ENCODE measurements at places on chromosomes 2 and 18. TPM values are rescaled to one million over a fixed set of nuclear protein-coding genes. Genes with fewer than 3 reads are reported as not detected.

- H3K36me3 ChIP-seq: peaks cover 14% of the 10 kb centered on the region
- H3K4me1 ChIP-seq: peaks cover 5% of the 10 kb centered on the region
- no peak overlapping the region for H3K27ac ChIP-seq
- no peak for DNase-seq
- no peaks in the 10 kb centered on the region for H3K27me3 ChIP-seq
These were observed 46.3 kb downstream of the NOP58 start for GRCh38 chr2:202311823-202312388.

- no peak overlapping the region for H3K27ac ChIP-seq
- H3K4me1 ChIP-seq: no peaks in the 10 kb centered on the region
- DNase-seq: no peak
These were observed 49.6 kb downstream of the ZEB2 start for GRCh38 chr2:144470334-144470733.

DNA sequence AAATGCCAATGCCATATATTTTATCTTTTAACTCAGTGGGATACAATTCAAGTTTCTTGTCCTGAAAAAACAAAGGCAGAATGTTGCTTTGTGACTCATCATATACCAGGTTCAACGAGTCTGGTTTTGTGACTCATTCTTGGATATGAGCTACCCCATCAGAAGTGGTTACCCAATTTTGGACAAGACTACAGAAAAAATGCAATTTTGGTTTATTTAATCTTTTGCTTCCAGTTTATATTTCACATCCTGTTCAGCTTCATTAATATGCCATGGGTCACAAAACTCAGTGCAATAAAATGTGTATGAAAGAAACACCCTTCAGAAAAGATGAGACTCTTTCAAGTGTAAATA lies 25.0 kb downstream of the FN1 start:
- no peak overlapping the region for H3K4me3 ChIP-seq
- H3K36me3 ChIP-seq: peaks cover 58% of the 10 kb centered on the region
- peak overlapping the region; percentile 66 for H3K27ac ChIP-seq
- peaks cover 26% of the 10 kb centered on the region for H3K4me1 ChIP-seq

DNA sequence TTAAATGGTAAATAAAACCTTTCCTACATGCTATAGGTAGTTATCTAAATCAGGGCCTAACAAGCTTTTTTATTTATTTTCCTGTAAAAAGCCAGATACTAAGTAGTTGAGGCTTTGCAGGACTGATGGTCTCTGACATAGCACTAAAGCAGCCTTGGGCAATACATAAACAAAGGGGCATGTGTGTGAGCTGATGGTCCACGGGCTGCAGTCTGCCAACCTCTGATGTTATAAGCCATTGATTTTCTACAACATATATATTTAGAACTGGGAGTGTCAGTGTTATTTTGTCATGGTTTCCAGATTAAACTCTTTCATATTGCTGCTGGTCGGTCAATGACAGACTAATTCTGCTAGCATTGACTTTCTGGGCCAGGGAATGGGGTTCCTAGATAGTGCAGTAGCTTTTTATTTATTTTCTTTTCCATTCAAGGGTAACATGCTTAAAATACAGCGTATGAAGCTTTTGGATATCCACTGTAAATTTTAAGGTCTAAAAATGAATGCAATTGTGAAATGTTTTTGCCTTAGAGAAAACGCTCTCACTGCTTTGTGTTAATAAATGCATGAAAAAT lies 134.0 kb downstream of the NEDD4L start:
- H3K27ac ChIP-seq: no peak overlapping the region
- no peak overlapping the region for H3K4me3 ChIP-seq
- no peaks in the 10 kb centered on the region for H3K27me3 ChIP-seq

GRCh38 chr2:67948506-67948905 lies 114.3 kb downstream of the C1D start:
- H3K4me3 ChIP-seq: no peak overlapping the region
- DNase-seq: no peak
- H3K36me3 ChIP-seq: no peaks in the 10 kb centered on the region
- H3K4me1 ChIP-seq: no peaks in the 10 kb centered on the region
- no peaks in the 10 kb centered on the region for H3K27me3 ChIP-seq

- no peaks in the 10 kb centered on the region for H3K4me1 ChIP-seq
- DNase-seq: no peak
- H3K27ac ChIP-seq: no peak overlapping the region
- no peaks in the 10 kb centered on the region for H3K27me3 ChIP-seq
- no peaks in the 10 kb centered on the region for H3K36me3 ChIP-seq
- no peak overlapping the region for H3K4me3 ChIP-seq
These were observed 44.7 kb downstream of the PDK1 start for GRCh38 chr2:172600557-172601008.

GRCh38 chr18:12842459-12843380 lies 41.3 kb downstream of the PTPN2 start:
- H3K27ac ChIP-seq: no peak overlapping the region

- no peaks in the 10 kb centered on the region for H3K27me3 ChIP-seq
- H3K4me3 ChIP-seq: no peak overlapping the region
- H3K27ac ChIP-seq: no peak overlapping the region
- H3K4me1 ChIP-seq: no peaks in the 10 kb centered on the region
- DNase-seq: no peak
These were observed 118.6 kb downstream of the LYPD6 start for GRCh38 chr2:149449017-149449416.

- DNase-seq: no peak
- H3K4me3 ChIP-seq: no peak overlapping the region
- no peak overlapping the region for H3K27ac ChIP-seq
These were observed 17.8 kb upstream of the TCF4 start for GRCh38 chr18:55605733-55606338.

- H3K27me3 ChIP-seq: no peaks in the 10 kb centered on the region
- H3K36me3 ChIP-seq: no peaks in the 10 kb centered on the region
- no peak for DNase-seq
- no peak overlapping the region for H3K27ac ChIP-seq
- no peak overlapping the region for H3K4me3 ChIP-seq
These were observed 566.0 kb downstream of the STK39 start for GRCh38 chr2:167681234-167682015.

- H3K27me3 ChIP-seq: no peaks in the 10 kb centered on the region
- no peaks in the 10 kb centered on the region for H3K4me1 ChIP-seq
- H3K4me3 ChIP-seq: no peak overlapping the region
- DNase-seq: no peak
- H3K27ac ChIP-seq: no peak overlapping the region
These were observed 131.6 kb upstream of the DOCK10 start for GRCh38 chr2:225173909-225174308.

DNA sequence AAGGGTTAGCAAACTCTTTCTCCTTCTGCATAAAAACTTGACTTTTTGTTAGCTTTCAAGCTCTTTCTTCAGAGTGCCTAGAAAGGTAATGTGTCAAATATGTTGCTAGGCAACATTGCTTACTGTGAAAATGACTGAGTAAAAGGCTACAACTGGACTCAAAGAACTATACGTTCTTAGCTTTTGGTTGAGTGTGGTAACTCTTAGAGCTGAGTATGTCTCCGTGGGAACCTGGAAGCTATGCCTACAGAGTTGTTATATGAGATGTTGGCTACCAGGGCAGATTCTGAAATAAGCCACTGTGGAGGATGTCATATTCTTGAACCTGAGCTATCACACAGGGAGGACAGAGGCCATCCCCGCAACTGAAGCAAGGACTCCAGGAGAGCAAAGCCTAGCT lies 105.5 kb downstream of the ARL6IP6 start:
- no peak overlapping the region for H3K27ac ChIP-seq
- H3K4me1 ChIP-seq: peaks cover 35% of the 10 kb centered on the region
- DNase-seq: no peak
- H3K36me3 ChIP-seq: no peaks in the 10 kb centered on the region
- no peak overlapping the region for H3K4me3 ChIP-seq
- H3K27me3 ChIP-seq: no peaks in the 10 kb centered on the region

GRCh38 chr2:149149007-149149297 lies 110.5 kb downstream of the LYPD6B start:
- no peaks in the 10 kb centered on the region for H3K36me3 ChIP-seq
- H3K27ac ChIP-seq: no peak overlapping the region
- H3K27me3 ChIP-seq: no peaks in the 10 kb centered on the region
- no peak overlapping the region for H3K4me3 ChIP-seq

- H3K4me3 ChIP-seq: no peak overlapping the region
- no peak overlapping the region for H3K27ac ChIP-seq
- H3K36me3 ChIP-seq: no peaks in the 10 kb centered on the region
- no peaks in the 10 kb centered on the region for H3K27me3 ChIP-seq
These were observed 189.2 kb downstream of the NCKAP5 start for GRCh38 chr2:133378928-133379549.

GRCh38 chr18:12301263-12302005 lies 6.6 kb upstream of the TUBB6 start:
- H3K27ac ChIP-seq: no peak overlapping the region
- H3K36me3 ChIP-seq: no peaks in the 10 kb centered on the region
- no peak overlapping the region for H3K4me3 ChIP-seq
- H3K27me3 ChIP-seq: no peaks in the 10 kb centered on the region

- no peaks in the 10 kb centered on the region for H3K27me3 ChIP-seq
- no peak overlapping the region for H3K27ac ChIP-seq
- no peaks in the 10 kb centered on the region for H3K36me3 ChIP-seq
- no peak overlapping the region for H3K4me3 ChIP-seq
These were observed 31.5 kb upstream of the TANC1 start for GRCh38 chr2:158936978-158937377.

DNA sequence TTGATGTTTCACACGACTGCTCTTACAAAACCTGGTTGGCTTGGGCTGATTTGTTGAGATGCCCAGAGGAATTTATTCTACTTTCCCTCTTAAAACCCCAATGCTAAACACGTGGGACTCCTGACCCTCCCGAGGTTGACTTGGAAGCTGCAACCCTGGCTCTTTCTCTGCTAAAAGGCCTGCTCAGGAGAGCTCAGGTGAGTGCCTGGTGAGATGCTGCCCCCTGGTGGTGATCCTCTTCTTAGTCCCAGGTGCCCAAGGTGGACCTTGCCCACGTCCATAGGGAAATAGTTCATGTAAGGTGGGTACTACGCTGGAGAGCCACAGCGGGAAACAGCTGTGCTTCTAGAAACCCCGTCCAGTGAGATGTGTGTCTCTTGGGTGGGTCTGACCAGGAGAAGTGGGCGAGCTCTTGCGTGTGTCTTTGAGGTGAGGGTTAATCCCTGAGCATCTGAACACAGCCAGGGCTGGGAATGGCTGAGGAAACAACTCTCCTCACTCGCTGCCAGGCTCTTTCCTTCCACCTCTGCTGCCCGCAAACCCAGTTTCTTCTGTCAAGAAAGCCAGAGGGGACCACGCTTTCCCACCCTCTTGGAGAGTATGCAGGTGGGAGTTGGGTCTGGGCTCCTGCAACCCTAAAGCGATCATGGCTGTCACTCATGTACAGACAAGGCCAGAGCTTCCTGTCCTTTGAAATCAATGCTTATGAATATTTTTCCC lies 25.5 kb upstream of the PXDN start:
- H3K27me3 ChIP-seq: no peaks in the 10 kb centered on the region
- H3K4me3 ChIP-seq: no peak overlapping the region
- H3K36me3 ChIP-seq: no peaks in the 10 kb centered on the region
- H3K27ac ChIP-seq: no peak overlapping the region
- no peaks in the 10 kb centered on the region for H3K4me1 ChIP-seq

GRCh38 chr18:28736951-28737350 lies 560.0 kb upstream of the CDH2 start:
- no peak overlapping the region for H3K4me3 ChIP-seq
- H3K36me3 ChIP-seq: no peaks in the 10 kb centered on the region
- no peaks in the 10 kb centered on the region for H3K27me3 ChIP-seq

DNA sequence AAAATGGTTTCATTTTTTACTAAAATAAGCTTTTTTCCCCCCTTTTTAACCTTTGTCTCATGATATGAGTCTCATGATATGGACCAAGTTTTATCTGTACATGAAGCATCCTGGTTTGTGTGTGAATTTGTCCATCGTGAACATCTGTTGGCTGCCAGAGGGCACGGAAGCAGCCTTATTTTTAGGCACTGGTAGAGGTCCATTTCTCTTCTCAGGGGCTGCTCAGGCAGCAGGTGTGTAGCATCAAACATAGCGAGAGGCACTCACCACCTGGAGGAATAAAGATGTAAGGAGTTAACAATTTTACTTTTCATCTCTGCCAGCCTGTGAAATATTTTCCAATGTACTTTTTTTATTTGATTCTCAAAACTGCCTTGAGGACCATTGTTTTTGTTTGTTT lies 134.5 kb downstream of the RHBDD1 start:
- no peaks in the 10 kb centered on the region for H3K36me3 ChIP-seq
- no peak overlapping the region for H3K4me3 ChIP-seq
- H3K27me3 ChIP-seq: no peaks in the 10 kb centered on the region
- no peak for DNase-seq

GRCh38 chr18:77006305-77007175 lies 126.0 kb downstream of the MBP start:
- no peaks in the 10 kb centered on the region for H3K27me3 ChIP-seq
- peak overlapping the region; percentile 43 for H3K27ac ChIP-seq
- no peak overlapping the region for H3K4me3 ChIP-seq
- H3K36me3 ChIP-seq: no peaks in the 10 kb centered on the region

- no peak overlapping the region for H3K4me3 ChIP-seq
- peaks cover 4% of the 10 kb centered on the region for H3K4me1 ChIP-seq
- H3K27ac ChIP-seq: no peak overlapping the region
- no peaks in the 10 kb centered on the region for H3K27me3 ChIP-seq
- H3K36me3 ChIP-seq: no peaks in the 10 kb centered on the region
These were observed 172.6 kb downstream of the HAUS1 start for GRCh38 chr18:46276748-46277147.

DNA sequence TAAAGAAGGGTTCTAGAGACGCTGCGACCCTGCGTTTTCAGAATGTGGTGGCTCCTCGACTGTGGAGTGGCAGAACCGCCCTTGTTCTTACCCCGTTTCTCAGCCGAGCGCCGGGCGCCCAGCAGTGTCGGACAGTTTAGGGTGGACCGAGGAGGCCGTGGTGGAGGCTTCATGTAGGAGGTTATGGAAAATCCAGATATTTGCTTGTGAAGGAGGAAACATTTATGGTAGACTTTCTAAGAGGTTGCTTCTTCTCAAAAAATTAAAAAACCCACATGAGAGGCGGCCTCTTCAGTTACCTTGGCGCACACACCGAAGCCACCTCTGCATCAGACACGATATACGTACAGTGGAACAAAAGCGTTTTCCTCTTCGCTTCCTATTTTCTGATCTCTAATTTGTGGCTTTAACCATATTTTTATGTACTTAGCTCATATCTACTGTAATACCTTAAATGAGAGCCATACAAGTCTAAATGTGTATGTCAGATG lies 120.8 kb downstream of the NFATC1 start:
- peak; percentile 46 for DNase-seq
- no peak overlapping the region for H3K27ac ChIP-seq
- no peaks in the 10 kb centered on the region for H3K4me1 ChIP-seq
- H3K27me3 ChIP-seq: no peaks in the 10 kb centered on the region
- H3K4me3 ChIP-seq: no peak overlapping the region

- no peaks in the 10 kb centered on the region for H3K4me1 ChIP-seq
- DNase-seq: no peak
- no peaks in the 10 kb centered on the region for H3K27me3 ChIP-seq
- no peaks in the 10 kb centered on the region for H3K36me3 ChIP-seq
- no peak overlapping the region for H3K27ac ChIP-seq
These were observed 249.2 kb downstream of the NBAS start for GRCh38 chr2:15311926-15312325.

The LDLRAD4 gene
- 17.2 TPM for total RNA-seq

The LYG1 gene
- not detected for total RNA-seq

The STK17B gene
- total RNA-seq: 15.7 TPM

The GALR1 gene
- total RNA-seq: 0.54 TPM

The BCL11A gene
- 39.6 TPM for total RNA-seq

The CD8B2 gene
- not detected for total RNA-seq

The ALPP gene
- not detected for total RNA-seq

The GPR55 gene
- not detected for total RNA-seq

The XIRP2 gene
- total RNA-seq: not detected

The FOXI3 gene
- total RNA-seq: not detected

The SERPINB11 gene
- total RNA-seq: not detected

Measured in sigmoid colon (tissue), 7 donors.